ENCODE measurements at places on chromosomes 16 and 17. TPM values are rescaled to one million over a fixed set of nuclear protein-coding genes. Genes with fewer than 3 reads are reported as not detected.

The PLCG2 gene
- 1.6 TPM for total RNA-seq

The PTGES3L gene
- 1.2 TPM for total RNA-seq

The TBC1D3G gene
- not detected for total RNA-seq

The ADAP2 gene
- 8.0 TPM for total RNA-seq

The GTF3C1 gene
- 66.0 TPM for total RNA-seq

The PRCD gene
- 1.9 TPM for total RNA-seq

The SDR42E2 gene
- total RNA-seq = not detected

The CCDC200 gene
- not detected for total RNA-seq

The AXIN2 gene
- total RNA-seq = 33.1 TPM

The MSLN gene
- total RNA-seq = not detected

The GPR139 gene
- 1.4 TPM for total RNA-seq

The TEKT1 gene
- total RNA-seq = 1.2 TPM

The CBFA2T3 gene
- total RNA-seq = 1.9 TPM

The CDT1 gene
- total RNA-seq = 1.6 TPM

The SEZ6 gene
- 36.2 TPM for total RNA-seq

The GGT6 gene
- not detected for total RNA-seq

The GEMIN4 gene
- total RNA-seq = 10.1 TPM

The PRKCA gene
- 29.9 TPM for total RNA-seq

The AKAP1 gene
- 30.3 TPM for total RNA-seq

The MYH2 gene
- 0.62 TPM for total RNA-seq

The RBL2 gene
- total RNA-seq = 125 TPM

The CDK10 gene
- total RNA-seq = 22.9 TPM

The PDIA2 gene
- total RNA-seq = 6.4 TPM

The CD79B gene
- total RNA-seq = not detected

The TMEM235 gene
- total RNA-seq = not detected

The ZP2 gene
- not detected for total RNA-seq

The PYDC1 gene
- total RNA-seq = 0.78 TPM

The SDR42E1 gene
- not detected for total RNA-seq

The ABCA6 gene
- total RNA-seq = 3.7 TPM

The TLCD3A gene
- 9.5 TPM for total RNA-seq

The TIGD7 gene
- total RNA-seq = 26.4 TPM

The VMO1 gene
- 0.62 TPM for total RNA-seq

The PRSS33 gene
- not detected for total RNA-seq

The RNF157 gene
- total RNA-seq = 17.5 TPM

The KRT33A gene
- total RNA-seq = not detected

The JUP gene
- 37.4 TPM for total RNA-seq

The MTMR4 gene
- total RNA-seq = 119 TPM

The SALL1 gene
- 4.4 TPM for total RNA-seq

The SSTR5 gene
- 0.16 TPM for total RNA-seq
